T1000 (cell line): ENCODE measurements at places on chromosomes 12 and 14.

GRCh38 chr12:46084666-46085631, 94.6 kb upstream of the SCAF11 start:
- no peak for DNase-seq

DNA sequence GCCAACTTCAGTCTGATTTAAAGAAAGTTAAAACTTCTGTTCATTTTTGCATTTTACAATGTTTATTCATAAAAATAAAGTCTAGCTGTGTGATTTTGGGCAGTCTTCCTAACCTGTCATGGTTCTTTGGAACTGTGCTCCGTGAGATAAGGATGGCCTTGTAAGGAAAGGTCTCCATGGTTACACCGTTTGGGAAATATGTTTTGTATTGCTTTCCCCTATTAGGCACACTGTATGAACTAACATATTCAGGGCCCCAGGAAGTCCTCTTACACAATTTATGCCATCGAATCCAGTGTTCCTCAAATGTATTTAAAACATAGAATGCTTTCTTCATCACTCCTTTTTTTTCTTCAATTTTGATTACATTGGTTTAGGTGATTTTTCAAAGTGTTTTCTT, 54.5 kb downstream of the APAF1 start:
- DNase-seq: no peak

- no peak for DNase-seq
Measured at GRCh38 chr12:122117979-122118378, 39.4 kb downstream of the MLXIP start.

- DNase-seq: no peak
Measured at GRCh38 chr12:55717011-55718007, 1.5 kb downstream of the BLOC1S1 start.

GRCh38 chr12:83461336-83461935, 774.7 kb downstream of the TMTC2 start:
- DNase-seq: no peak
